ENCODE measurements at places on chromosomes 7 and 10. TPM values are rescaled to one million over a fixed set of nuclear protein-coding genes. Genes with fewer than 3 reads are reported as not detected.

GRCh38 chr10:89283936-89284475, 17.8 kb upstream of the IFIT2 start:
- DNase-seq = peak; percentile 39

DNA sequence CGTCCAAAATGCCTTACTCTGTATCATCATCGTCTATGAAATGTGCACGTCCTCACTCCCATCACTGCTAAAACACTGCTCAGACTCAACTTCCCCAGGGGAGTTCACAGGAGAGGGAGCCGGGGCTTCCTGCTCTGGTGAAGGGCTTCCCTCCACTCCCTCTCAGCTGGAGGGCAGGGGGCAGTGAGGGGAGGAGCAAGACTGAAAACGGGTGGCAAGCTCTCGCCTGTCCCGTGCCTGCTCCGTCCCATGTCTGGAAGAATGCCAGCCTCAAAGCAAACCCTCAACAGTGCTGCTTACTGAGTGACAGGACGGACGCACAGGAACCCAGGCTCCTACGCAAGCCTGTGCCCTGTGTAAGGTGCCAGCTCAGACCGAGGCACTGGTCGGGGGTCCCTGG, 25.1 kb downstream of the PRKAG2 start:
- DNase-seq = peak; percentile 33

DNA sequence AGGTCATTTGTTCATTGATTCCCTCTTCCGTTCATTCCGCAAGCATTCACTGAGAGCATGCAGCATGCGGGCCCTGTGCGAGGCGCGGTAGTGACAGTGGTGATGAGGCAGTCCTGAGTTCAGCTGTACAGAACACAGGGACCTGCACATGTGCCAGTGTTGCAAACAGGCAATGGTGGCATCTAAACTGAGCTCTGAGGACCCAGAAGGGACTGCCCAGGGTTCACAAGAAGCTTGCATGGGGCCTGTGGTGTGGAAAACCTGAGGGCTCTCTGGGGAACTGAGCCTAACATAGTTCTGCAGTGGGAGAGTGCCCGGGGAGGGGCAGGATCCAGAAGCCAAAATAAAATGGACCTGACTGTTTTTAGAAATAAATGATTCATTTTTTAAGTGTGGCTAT, 13.2 kb downstream of the ZNF488 start:
- no peak for DNase-seq

- DNase-seq = no peak
Measured at GRCh38 chr7:142645777-142646176, 103.5 kb upstream of the PRSS1 start.

DNA sequence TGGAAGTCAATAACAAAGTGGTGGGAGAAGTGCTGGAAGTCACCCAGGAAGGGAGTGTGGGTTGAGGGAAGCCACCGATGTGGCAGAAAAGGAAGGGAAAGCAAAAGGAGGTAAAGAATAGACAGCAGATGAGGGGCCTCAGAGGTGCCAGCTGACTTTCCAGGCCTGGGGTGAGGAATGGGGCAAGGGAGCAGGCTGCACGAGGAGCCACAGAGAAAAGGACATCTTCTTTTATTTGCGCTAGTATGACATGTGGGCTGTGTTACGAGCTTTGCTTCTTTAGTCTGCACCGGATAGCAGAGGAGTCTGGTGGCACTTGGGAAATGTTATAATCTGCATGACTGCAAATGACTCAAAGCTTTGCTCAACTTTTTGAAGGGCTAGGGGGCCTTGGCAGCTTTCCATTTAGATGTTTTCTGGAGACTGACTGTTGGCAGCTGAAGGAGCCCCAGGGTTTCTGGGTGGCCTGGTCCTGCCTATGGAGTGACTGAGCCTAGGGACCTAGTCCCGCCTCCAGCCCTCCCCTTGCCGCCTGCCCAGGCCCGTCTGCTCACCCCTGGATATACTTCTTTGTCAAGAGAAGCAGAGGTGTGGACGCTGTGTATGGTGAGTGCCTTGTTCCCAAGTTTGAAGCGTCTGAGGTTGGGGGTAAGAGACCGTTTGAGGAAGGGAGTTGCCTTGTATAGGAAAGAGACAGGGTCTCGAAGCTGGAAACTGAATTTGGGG, 5.1 kb downstream of the PRXL2A start:
- DNase-seq = no peak

DNA sequence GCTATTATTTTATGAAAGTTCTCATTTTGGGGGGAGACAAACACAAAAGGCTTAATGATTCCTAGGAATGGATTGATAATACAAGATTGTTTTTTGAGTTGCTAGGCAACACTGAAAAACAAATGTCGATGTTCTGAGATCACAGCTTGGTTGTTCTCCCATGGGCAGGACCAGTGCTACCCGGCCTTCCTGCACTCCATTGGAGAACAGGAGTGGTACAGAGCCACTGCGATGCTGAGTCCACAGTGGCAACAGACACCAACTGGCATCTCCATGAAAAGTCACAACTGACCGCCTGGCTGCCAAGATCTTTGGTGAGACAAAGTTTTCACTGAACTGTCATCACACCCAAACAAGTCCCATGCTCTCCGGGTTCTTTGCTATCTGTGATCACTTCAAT, 68.9 kb upstream of the NMT2 start:
- no peak for DNase-seq

DNA sequence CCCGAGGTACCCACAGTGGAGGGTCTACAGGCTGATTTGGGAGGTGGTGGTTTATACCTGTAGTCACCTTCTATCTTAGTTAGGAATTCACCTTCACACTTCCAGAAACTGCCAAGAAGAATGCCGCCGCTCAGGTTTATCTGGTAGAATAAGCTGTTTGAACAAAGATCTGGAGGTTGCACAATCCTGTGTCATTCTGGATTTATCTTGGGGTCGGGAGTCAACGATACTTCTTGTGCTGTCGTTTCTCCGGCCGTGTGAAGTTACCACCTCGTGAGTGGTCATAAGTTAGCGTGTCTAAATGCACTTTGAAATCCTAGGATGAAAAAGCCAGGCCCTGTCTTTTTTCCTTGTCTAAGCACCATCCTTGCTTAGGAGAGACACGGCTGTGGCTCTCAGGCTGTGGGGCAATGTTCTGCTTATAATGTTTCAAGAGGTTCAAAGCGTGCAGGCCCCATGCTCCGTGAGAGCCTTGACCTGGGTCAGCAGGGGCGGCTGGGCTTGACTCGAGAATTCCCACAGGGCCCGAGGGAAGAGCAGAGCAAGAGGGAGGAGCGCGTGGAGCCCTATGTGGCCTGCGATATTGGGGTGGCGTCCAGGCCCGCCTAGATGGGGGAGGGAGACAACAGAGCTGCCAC, 35.5 kb downstream of the GRIFIN start:
- no peak for DNase-seq

The GPRIN2 gene
- total RNA-seq = 58.7 TPM

GRCh38 chr7:9600974-9601373, 1167.6 kb downstream of the NXPH1 start:
- no peak for DNase-seq

The ASIC3 gene
- 1.2 TPM for total RNA-seq

The MMP21 gene
- total RNA-seq = not detected

DNA sequence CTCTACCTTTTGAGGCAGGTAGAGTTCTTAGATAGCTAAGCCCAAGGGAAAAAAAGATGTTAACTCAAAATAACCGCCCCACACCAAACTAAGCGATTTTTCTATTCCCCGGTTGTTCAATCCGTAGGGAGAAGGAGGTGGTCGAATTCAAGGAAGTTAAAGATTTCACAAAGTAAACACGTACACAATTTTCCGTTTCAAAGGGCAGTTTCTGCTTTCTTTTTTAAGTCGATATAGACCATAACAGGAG, 842 bp downstream of the KBTBD2 start:
- DNase-seq = no peak

GRCh38 chr10:70500812-70501301, 22.3 kb downstream of the PALD1 start:
- DNase-seq = no peak

- peak; percentile 14 for DNase-seq
Measured at GRCh38 chr7:121081327-121081936, 92.9 kb downstream of the CPED1 start.

GRCh38 chr7:89681448-89681847, 472.8 kb upstream of the STEAP1 start:
- DNase-seq = no peak

The MYO1G gene
- 3.9 TPM for total RNA-seq

GRCh38 chr10:17022466-17022825, 107.2 kb downstream of the CUBN start:
- DNase-seq = no peak

- no peak for DNase-seq
Measured at GRCh38 chr7:130417213-130417612, 23.6 kb downstream of the CEP41 start.

DNA sequence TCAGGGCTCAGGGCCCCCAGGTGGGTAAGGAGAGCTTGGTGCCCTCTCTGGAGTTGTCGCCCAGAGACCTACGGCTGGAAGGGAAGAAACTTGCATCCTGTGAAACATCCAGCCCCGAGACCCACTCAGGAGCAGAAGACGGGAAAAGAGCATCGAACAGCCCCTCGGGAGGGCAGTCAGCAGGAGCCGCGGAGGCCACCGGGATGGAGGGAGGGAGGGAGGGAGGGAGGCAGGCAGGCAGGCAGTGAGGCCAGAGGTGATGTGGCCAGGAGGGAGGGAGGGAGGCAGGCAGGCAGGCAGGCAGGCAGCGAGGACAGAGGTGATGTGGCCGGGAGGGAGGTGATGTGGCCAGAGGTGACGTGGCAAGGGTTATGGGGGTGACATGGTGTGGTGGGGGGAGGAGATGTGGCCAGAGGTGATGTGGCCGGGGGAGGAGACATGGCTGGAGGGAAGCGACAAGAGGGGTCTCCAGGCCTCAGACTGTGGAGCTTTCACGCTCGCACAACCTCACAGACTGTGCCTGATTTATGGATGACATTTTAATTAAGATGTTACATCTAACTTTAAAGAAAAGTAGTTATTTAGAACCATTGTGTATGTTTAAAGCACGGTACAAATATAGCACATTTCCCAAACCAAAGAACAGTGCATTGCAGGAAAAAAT, 141.1 kb downstream of the DIP2C start:
- DNase-seq = no peak

GRCh38 chr10:33064706-33065105, 106.7 kb upstream of the ITGB1 start:
- no peak for DNase-seq

The GLI3 gene
- total RNA-seq = 56.3 TPM

DNA sequence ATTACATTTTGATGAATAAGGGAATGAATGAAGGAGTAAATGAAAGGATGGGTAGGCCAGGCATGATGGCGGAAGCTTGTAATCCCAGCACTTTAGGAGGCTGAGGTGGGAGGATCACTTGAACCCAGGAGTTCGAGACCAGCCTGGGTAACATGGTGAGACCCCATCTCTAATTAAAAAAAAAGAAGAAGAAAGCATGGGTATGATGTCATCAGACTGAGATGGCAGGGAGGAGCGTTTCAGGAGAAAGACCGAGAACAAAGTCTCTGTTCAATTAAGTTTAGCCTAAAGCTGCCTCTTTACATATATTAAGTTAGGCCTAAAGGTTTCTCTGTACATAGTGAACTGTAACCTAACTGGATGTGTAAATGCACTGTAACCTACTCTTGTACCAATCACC, 42.2 kb upstream of the SMNDC1 start:
- no peak for DNase-seq

DNA sequence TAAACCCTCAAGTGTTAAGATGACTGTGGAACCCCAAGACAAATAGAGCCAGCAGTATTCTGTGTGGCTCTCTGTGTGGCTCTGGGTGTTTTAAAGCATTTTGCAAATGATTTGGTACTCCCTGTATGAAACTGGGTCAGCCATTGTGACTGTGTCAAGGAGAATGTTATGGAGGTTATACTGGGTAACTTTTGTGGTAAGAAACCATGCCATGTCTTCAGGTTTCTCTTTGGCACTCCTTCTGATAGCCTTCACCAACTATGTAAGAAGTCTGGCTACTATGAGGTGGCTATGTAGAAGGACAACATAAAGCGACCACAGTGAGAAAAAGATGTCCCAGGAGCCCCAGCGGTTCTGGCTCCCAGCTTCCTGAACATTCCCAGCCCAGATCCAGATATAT, 226.6 kb upstream of the RHOBTB1 start:
- no peak for DNase-seq

- DNase-seq = no peak
Measured at GRCh38 chr7:128893251-128894100, 17.0 kb downstream of the KCP start.

The HOXA7 gene
- 27.9 TPM for total RNA-seq

DNA sequence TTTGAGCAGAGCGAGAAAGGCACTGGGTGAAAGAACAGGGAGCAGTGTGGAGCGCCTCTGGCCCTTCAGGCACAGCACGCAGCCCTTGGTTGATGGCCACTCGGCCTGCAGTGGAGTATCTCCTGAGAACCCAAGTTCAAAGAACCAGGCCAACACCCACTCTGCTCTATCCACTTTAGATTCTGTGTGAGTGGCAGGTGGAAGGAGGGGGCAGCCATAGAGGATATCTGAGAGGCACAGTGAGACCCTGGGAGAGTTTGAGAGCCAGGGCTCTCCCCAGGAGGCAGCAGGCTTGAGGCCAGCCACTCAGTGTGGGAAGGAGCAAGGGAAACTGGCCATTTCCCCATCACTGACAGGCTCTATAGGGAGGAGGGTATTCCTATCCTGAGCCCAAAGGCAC, 52.5 kb upstream of the PTN start:
- no peak for DNase-seq

GRCh38 chr7:143979998-143980397, 20.1 kb upstream of the OR6B1 start:
- DNase-seq = no peak

- DNase-seq = no peak
Measured at GRCh38 chr7:95766086-95766485, 6.3 kb upstream of the DYNC1I1 start.

DNA sequence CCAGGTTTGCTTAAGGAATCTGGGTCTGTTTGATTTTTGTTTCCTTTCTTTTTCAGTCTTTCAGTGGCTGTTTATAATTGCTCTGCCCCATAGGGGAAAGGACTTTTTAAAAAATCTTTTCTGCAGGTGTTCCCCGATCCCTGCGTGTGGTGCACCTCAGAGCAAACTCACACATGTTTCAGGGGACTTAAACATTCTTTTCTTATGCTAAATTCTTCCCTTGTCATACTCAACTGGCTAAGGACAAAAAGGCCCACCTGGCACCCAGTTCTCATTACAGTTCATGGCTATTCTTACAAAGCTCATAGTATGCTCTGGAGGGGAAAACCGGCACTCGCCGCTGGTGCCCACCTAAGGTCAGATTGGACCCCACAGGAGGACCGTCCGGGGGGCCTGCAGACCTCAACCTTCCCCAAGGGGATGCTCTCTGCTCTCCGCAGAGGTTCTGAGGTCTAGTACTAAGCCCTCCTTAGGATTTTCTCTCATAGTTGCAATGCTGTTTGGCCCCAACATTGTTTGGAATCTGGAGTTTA, 220.3 kb downstream of the HGF start:
- no peak for DNase-seq

- no peak for DNase-seq
Measured at GRCh38 chr7:27946351-27946750, 206.4 kb downstream of the TAX1BP1 start.
